ENCODE measurements at places on chromosomes 3 and 15.

DNA sequence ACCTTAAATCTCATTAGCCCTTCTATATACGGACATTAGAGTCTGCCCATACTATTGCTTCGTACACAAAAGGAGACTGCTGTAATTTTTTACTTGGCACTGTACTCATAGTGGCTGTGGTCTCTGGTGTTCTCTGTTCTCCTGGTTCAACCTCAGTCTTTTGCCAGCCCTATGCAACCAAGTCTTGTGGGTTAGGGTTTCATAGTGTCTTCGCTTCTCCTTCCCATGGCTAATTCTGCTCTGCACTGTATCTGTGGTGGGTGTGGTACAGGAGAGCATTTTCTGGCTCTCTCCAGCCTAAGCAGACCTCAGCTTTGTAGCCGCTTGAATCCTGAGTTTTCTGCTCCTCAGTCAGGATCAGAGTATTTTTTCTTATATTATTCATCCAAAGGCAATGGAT is 981.2 kb downstream of the SQOR start:
- DNase-seq, result no peak

GRCh38 chr3:102394517-102394916 is 40.3 kb upstream of the ZPLD1 start:
- peak; percentile 7 for DNase-seq

DNA sequence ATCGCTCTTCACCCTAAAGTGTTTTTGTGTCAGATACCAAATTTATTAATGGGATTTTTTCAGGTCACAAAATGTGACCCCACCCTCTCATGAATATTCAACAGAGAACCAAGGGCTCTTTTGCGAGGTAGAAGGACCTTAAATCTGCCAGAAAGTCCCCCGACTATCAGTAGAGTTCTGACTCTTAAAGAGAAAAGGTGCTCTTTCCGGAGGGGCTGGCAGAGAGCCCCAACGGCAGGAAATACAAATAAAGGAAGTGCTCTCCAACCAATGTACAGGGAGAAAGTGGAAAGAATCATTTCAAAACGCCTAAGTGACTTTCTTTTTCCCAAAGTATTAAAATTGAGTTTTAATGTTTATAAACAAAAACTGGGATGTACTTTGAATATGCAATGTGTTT is 517.2 kb downstream of the FOXP1 start:
- no peak for DNase-seq

DNA sequence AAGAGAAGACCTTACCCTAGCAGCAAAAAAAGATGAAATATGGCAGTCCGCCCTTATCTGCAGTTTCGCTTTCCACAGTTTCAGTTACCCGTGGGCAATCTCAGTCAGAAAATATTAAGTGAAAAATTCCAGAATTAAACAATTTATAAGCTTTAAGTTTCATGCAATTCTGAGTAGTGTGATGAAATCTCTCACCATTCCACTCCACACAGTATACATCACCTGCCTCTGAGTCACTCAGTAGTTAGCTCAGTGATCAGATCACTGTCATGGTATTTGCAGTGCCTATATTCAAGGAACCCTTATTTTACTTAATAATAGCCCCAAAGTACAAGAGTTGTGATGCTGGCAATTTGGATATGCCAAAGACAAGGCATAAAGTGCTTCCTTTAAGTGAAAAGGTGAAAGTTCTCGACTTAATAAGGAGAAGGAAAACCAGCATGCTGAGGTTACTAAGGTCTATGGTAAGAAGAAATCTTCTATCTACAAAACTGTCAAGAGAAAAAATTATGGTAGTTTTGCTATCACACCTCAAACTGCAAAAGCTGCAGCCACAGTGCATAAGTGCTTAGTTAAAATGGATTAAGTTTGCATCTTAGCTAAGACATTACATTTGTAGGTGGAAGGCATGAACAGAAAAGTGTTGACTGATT is 48.1 kb downstream of the HSPBAP1 start:
- DNase-seq, result peak; percentile 71

DNA sequence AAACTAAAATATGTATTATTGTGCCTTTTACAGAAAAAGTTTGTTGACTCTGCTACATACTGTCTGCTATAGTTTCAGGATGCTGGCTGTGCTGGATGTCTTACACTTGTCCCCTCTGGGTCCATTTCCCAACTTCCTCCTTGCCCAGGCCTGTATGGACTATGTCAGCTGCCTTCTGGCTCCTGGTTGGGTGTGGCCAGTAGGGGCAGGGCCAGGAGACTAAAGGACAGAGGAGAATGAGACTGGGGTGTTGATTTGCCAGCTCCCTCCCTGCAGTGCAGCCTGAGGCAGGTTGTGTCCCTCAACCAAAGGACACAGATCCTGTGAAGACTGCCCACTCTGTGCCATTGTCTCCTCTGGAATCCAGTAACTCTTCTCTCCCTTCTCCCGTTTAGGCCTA is 90.6 kb upstream of the UBE2E2 start:
- no peak for DNase-seq

DNA sequence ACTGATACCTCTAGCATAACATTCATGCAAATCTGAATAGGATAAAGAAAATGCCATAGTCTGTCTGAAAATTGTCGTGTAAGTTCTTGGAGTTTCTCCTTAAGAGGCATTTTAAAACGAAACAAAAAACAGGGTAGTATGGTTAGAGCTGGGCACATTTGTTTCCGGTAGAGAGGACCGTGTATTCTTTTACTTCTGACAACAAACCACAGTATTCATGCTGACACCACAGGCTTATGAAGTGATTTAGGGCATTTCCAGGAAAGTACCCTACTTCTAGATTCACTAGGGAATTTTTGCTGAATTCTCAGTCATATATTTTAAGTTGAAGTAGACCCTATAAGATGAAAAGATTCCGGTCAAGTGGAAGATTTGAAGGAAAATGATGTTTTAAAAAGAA is 541.3 kb downstream of the UNC13C start:
- no peak for DNase-seq

- no peak for DNase-seq
Measured at GRCh38 chr3:48226939-48227338, 3.6 kb downstream of the CAMP start.

DNA sequence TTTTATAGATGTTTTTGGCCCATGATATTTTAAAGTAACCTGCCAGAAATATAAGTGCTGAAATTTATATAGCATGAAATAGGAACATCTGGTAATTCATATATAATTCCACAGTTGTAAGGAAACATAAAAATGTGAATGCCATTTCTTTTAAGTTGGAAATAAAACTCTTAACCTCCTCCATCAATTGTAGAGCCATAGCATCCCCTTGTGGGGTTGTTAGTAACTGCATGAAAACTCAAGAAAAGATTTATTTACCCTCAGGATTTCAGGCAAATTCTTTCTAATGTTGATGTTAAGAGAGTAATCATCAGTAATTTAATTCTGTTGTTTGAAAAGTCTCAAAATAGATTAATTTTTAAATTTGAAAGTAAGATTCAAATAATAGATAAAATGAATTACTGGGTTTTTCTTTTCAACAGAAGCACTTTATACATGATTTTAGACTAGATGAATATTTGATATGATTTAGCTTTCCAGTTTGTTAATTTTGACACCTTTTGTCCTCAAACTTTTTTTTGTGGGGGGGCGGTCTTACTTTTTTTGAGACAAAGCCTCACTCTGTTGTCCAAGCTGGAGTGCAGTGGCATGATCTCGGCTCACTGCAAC is 74.7 kb downstream of the RASA2 start:
- peak; percentile 62 for DNase-seq

GRCh38 chr15:77035999-77036471 is 34.9 kb downstream of the TSPAN3 start:
- no peak for DNase-seq

GRCh38 chr15:64029110-64029509 is 17.2 kb downstream of the DAPK2 start:
- no peak for DNase-seq

- no peak for DNase-seq
Measured at GRCh38 chr15:33839540-33839939, 128.8 kb upstream of the CHRM5 start.

DNA sequence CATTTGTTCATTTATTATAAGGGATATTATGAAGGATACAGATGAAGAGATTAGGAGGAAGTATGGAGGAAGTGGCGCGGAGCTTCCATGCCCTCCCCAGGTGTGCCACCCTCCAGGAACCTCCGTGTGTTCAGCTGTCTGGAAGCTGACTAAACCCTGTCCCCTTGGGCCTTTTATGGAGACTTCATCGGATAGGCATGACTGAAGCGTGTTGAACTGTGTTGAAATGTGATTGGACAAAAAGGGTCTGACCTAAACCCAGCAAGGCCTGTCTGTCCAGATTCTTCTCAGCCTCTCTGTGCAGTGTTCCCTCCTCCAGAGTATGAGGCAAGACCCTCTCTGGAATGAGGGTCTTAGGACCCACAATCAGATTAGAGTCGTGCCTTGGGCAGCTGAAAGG is 31.7 kb downstream of the HACD3 start:
- DNase-seq, result no peak

- no peak for DNase-seq
Measured at GRCh38 chr3:117018655-117019054, 309.1 kb downstream of the TUSC7 start.

- no peak for DNase-seq
Measured at GRCh38 chr15:69190504-69190903, 30.1 kb downstream of the GLCE start.

- peak; percentile 70 for DNase-seq
Measured at GRCh38 chr3:151552589-151552988, 91.7 kb upstream of the IGSF10 start.

DNA sequence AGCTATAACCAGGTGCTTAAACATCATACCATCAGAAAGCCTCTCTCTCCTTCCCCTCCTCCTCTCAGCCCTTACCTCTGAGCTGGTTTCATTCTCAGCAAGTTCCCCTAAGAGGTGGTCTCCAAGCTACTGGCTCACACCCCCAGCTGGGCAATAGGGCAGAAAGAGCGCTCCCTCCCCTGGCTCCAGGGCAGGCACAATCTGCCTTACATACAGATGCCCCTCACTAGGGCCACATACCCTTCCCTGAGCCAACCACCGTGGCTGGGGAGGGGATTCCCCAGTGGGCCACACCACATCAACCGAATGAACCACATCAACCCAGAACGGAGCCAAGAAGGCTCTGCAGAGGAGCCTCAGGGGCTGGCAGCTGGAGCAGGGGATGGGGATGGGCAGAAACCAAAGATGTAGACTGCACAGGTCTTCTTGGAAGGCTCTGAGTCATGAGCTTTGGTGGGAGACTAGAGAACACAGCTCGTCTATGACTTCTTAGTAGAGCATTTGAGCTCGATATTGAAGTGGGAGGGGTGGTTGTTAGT is 4.6 kb upstream of the FBLN2 start:
- peak; percentile 95 for DNase-seq

GRCh38 chr3:67516496-67516895 is 137.9 kb downstream of the SUCLG2 start:
- no peak for DNase-seq

GRCh38 chr15:89912674-89913396 is at the start of gene ARPIN:
ARPIN (minus strand) TSS chr15:89912952; CDS start chr15:89912835, 117 bp downstream.
- peak; percentile 47 for DNase-seq

DNA sequence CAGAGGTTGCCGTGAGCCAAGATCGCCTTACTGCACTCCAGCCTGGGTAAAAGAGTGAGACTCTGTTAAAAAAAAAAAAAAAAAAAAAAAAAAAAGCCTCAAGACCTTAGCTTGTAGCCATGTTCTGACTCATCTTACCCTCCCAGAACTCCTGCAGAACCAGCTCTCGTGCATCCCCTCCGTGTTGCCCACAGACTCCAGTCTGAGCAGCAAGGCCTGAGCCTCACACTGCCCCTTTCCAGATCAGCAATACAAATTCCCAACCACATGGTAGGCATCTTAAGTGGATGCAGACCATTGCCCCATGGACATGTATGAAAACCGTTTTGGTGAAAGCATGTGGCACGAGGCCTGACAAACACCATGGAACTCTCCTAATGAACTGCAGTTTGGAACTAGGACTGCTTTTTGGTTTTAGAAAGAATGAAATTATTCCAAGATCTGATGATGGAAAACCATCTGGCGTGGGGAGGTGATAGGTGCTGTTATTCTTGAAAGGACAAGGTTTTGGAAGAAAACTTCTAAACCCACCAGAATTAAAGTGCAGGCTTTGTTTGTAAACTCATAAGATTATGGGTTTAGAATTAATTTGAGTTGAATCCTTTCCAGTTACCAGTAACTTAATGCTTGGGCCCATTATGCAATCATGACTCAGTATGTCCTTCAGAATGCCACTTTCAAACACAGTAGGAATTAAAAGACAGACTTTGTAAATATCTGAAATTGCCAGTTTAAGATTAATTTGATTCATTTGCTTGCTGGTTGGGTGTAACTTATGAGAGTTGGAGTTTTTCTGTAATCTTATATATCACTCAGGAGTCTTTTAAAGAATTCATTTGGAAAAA is 163.7 kb upstream of the LRTM1 start:
- peak; percentile 43 for DNase-seq

DNA sequence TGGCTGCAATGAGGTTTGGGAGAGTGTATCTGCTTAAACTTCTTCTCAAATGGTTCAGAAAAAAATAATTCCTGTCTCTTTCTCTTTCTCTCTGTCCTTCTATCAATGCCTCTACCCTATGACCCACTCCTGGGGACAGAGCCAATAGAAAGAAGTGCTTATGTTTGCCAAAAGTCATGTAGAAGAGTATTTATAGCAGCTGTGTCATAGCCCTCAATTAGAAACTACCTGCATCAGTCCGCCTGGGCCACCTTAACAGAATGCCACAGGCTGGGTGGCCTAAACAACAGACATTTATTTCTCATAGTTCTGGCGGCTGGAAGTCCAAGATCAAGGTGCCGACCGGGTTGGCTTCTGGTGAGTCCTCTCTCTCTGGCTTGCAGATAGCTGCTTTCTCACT is 92.5 kb downstream of the HMG20A start:
- no peak for DNase-seq

DNA sequence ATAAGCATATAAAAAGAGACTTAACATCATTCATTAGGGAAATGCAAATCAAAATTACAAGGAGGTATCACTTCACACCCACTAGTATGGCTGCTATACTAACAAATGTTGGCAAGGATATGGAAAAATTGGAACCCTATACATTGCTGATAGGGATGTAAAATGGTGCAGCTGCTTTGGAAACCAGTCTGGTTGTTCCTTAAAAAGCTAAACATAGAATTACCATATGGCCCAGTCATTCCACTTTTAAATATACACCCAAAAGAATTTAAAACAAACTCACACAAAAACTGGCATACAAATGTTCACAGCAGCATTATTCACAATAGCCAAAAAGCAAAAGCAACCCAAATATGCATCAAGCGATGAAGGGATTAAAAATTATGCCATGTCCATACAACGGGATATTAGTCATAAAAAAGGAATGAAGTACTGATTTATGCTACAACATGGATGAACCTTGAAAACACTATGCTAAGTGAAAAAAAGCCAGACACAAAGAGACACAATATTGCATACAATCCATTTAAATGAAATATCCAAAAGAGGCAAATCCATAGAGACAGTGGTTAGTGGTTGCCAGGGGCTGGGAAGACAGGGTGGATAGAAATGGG is 118.3 kb downstream of the OSBPL10 start:
- DNase-seq, result peak; percentile 68

GRCh38 chr3:8489278-8489792 is 12.3 kb upstream of the LMCD1 start:
- DNase-seq, result no peak

- no peak for DNase-seq
Measured at GRCh38 chr3:182585532-182586150, 207.7 kb upstream of the ATP11B start.

- peak; percentile 51 for DNase-seq
Measured at GRCh38 chr15:98653686-98654085, 5.3 kb downstream of the IGF1R start.
